ENCODE measurements at places on chromosomes 4 and X. TPM values are rescaled to one million over a fixed set of nuclear protein-coding genes. Genes with fewer than 3 reads are reported as not detected.
A peak's percentile ranks its signal among the peaks of the same experiment; 100 is the strongest.

ERCC6L gene
- 0.06 TPM for total RNA-seq

OTUD6A gene
- total RNA-seq: not detected

C4orf54 gene
- total RNA-seq: 0.99 TPM

SATL1 gene
- not detected for total RNA-seq

ZNF711 gene
- 7.3 TPM for total RNA-seq

GRCh38 chr4:10192331-10192730 is 75.7 kb upstream of the WDR1 start:
- no peak for DNase-seq

DNA sequence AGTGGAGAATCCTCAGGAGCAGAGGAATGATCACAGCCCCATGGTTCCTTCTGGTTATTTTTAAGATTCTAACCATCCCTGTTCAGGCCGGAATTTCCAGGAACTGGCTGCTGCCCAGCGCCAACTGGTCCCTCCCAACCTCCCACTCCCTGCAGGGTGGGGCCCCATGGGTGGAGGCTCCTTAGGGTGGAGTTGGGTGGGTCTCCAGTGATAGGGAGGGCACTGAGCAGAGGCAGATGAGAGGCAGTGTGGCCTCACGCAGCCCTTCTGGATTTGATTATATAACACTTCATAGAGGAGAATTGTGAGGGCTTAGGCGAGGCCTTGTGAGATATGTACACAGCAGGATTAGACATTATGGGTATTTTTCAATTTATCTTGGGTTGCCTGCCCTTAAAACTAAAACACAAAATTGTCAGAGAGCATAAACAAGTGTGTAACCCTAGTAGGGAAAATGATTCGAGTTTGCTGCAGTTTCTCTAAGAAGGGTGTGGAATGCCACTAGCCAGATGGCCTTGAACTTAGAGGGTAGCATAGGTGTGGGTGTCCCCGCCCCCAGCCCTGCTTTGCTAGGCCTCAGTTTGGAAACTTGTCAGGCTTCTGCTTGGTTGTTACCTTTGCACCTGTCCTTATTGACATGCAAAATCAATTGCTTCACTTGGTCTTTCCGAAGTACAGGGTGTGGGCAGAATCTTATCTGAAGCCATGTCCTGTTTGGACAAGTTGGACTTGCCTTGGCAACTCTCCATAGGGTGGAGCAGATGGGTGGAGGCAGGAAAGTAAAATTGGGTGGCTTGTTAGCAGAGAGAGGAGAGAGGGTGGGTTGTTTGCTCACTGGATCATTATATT is 9.4 kb downstream of the KLF3 start:
- peak; percentile 83 for DNase-seq

GRCh38 chr4:4388836-4389575 is 2.1 kb downstream of the NSG1 start:
- DNase-seq: no peak

- no peak for DNase-seq
These were observed 386.0 kb downstream of the TLL1 start for GRCh38 chr4:166259081-166259480.

GRCh38 chrX:132292793-132293192 is 73.5 kb upstream of the RAP2C start:
- DNase-seq: no peak

DNA sequence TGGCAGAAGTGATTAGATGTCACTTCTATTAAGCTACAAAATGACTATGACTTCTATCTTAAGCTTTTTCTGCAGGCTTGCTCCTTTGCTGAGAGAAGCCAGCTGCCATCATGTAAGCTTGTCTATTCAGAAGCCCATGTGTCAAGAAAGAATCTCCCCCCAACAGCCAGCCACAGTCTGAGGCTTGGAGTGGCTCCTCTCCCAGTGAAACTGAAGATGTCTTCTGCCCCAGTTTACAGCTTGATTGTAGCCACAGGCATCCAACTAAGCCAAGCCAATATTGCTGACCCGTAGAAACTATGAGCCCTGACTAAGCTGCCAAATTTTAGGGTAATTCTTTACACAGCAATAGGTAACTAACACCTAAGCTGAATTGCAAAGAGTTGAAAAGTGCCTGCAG is 26.7 kb upstream of the SLC10A7 start:
- DNase-seq: no peak

All from right cardiac atrium (tissue), 5 donors.